ENCODE measurements at places on chromosomes 5 and 9.

GRCh38 chr9:522658-523057 is 308.0 kb downstream of the DOCK8 start:
- no peak for DNase-seq

DNA sequence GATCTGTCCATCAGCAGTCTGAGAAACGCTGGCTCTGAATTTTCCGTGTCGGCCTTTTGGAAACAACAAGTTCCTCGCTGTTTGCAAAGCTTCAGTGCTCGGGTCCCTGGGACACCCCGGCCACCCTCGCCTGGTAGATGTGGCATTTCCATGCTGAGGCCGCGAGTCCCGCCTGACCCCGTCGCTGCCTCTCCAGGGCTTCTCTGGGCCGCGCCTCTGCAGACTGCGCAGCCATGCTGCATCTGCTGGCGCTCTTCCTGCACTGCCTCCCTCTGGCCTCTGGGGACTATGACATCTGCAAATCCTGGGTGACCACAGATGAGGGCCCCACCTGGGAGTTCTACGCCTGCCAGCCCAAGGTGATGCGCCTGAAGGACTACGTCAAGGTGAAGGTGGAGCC is 4.7 kb downstream of the NTNG2 start:
- no peak for DNase-seq

DNA sequence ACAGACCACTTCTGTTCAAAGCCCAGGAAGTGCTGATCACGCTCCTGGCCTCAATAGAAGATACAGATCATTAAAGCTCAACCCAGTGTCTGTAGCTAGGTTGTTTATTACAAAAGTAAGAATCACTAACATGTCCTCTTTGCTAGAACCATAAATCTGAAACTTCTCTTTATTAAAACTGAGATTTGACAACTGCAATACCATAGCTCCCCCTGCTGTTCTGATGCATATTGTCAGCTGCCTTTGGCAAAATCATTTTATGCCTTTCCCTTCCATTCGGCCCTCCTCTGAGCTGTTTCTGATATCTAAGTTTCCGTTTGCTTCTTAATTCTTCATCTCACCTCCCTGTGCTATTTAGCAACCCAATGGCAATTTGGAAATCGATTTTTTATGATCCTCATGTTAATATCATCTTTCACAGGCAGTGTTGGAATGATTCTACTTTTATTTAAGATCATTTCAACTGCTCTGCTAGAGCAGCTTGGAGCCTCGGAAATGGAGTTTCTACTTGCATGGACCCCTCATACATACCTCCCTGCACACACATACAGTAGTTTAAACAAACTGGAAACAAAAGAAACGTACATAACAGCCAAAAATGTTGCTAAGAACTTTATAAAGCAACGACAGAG is 998.8 kb downstream of the MAT2B start:
- DNase-seq = no peak

DNA sequence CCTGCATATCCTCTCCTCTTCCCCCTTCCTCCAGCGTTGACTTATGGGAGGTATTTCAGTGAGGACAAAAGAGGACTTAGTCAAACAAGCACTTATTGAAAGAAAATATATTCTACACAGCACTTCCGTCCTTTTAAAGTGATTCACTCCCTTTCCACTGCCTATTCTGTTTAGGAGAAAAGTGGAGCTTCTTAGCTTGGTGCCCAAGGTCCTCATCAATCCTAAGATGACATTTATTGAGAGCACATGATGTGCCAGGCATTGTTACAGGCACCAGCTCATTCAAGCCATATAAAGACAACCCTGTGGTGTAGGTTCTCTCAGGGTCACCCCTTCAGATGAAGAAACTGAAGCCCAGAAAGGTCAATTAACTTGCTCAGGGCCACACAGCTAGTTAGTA is 95.9 kb downstream of the KCNIP1 start:
- DNase-seq = no peak

GRCh38 chr5:6713274-6714225 is at the start of gene TENT4A:
Gene TENT4A (plus strand): TSS chr5:6713432. CDS start chr5:6713984, 552 bp downstream.
- DNase-seq = peak; percentile 96

DNA sequence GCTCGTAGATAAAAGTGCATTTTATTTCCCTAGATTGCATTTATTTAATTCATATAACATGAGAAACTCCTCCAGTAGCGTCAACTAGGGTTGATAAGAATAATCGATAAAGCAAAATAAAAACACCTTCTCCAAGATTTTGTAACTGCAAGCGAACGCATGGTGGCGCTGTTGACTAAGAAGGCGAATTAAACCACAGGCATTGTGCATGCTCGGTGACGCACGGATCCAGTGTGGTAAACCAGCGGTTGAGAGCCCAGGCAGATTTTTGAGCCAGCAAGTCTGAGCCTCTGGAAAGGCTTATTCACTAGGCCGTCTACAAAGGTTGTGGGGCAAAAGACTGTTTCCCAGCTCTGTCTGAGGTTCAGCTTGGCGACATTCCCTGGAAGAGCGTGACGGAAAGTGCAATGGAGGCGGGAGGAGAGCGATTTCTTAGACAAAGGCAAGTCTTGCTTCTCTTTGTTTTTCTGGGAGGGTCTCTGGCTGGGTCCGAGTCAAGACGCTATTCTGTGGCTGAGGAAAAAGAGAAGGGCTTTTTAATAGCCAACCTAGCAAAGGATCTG is at the start of gene PCDHB3:
PCDHB3 (plus strand) TSS at position 231 of the 563 bp plus-strand sequence; CDS start at position 408, 177 bp downstream.
- no peak for DNase-seq

DNA sequence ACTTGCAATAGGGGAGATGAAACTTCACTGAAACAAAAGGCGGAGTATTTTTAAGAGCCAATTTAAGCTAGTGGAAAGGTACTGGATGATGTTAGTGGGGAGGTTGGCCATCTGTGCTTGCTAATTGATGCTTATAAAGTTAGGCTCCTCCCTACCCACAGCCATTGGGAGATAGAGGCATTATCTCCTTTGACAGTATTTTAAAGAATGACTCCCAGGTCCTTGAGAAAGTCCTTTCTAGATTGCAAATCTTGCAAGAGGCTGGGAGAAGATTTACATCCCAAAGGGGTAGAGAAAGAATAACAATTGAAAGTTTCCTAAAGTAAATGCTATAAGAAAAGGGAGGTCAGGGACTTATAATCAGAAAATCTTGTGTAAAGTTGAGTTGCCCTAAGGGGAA is 282.6 kb downstream of the BRINP1 start:
- no peak for DNase-seq

GRCh38 chr5:10699987-10700386 is 61.0 kb downstream of the DAP start:
- no peak for DNase-seq

DNA sequence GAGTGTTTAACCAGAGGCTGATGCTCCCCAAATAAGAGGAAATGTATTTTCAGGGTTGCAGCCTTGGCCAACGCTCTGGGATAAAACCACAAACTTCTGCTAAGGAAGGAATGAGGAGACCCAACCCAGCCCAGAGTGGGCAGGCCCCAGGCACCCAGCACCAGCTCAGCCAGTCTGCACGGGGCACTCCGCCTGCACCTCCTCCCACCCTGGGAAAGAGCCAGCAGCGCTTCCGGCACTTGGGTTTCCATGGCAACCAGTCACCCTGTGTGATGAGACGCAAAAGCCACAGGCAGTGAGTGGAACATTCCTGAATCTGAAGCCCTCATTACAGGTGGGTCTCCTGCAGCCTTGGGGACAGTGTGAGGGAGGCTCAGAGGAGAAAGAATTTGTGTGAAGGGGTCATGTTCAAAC is 85.2 kb upstream of the ZBTB43 start:
- no peak for DNase-seq

- no peak for DNase-seq
These were observed 136.6 kb upstream of the CD180 start for GRCh38 chr5:67333171-67333570.

GRCh38 chr9:34457266-34458012 is 931 bp downstream of the FAM219A start:
- no peak for DNase-seq

DNA sequence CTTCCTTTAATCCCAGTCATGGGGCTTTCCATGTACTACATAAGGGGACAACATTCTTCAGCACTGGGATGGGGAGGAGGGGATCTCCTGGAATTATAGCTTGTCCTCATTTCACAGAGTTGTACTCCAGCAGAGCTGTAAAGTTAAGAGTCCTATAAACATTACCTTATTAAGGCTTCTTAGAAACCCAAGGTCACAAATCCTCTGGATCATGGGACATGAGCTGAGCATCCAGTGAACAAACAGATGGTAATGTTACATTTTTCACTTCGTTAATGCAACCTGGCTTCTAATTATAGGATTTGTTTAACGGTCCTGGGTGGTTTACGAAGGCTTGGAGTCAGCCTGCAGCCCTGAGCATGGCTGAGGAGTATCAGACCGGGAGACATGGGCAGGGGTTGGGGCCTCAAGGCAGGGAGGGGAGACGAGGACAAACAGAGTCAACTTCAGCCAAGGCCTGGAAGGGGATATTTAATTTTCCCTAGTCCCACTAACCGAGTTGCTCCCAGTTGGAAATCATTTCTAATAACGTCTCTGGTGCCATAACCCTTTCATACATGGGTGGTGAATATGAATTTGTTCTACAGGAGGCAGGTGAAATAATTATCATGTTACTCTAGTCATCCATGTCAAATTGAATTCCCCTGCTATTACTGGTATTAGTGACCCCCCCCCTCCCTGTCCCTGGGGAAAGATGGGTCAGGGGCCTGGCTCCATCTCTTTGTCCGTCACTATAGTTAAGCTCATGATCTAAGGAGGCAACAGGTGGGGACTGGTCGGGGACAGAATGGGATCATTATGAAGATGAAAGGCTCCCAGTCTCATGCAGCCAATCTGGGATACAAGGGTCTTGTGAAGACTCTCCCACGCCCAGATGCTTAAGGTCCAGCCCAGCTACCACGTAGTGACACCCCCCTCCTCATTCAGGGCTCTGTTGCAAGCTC is 10.7 kb upstream of the IL17B start:
- no peak for DNase-seq

- DNase-seq = no peak
These were observed 124.4 kb downstream of the SSBP2 start for GRCh38 chr5:81626524-81626923.

- DNase-seq = no peak
These were observed 723.3 kb upstream of the GRAMD2B start for GRCh38 chr5:125699860-125700259.

GRCh38 chr9:119963798-119964372 is 594.6 kb upstream of the BRINP1 start:
- DNase-seq = no peak

DNA sequence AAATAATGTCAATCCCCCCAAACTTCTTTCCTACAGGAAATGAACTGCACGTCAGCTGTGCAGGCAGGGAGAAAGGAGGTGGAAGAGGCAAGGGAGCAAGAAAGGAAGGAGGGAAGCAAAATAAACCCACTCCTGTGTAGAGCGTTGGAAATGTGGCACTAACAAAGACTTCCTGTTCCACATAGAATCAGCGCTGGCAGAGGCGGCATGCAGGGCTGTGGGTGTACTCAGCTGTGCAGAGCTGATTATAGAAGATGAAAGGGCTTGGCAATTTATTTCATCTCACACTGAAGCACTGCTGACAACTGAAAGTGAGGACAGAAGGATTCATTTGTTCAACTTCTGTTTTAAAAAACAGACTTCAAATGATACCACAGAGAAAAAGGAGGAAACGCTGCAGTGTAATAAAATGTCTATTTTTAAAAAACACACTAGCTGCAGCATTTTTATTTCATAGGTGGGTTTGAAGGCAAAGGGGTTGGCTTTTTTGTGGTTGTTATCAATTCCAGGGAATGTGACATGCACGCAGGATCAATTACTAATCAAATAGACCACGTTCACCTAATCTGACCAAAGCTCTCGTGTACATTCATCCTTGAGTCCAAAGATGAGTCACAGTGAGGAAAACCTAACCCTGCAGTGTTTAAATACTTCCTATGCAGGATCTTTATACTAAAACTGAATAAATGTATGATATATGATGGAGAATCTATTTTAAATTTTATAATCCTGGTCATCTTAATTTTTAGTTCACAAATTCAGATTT is 583.5 kb downstream of the ZNF608 start:
- no peak for DNase-seq

GRCh38 chr5:151450605-151451004 is 3.2 kb downstream of the SLC36A1 start:
- no peak for DNase-seq

- no peak for DNase-seq
These were observed 367.7 kb downstream of the PRELID2 start for GRCh38 chr5:145467446-145467845.

- no peak for DNase-seq
These were observed 5.5 kb downstream of the FOXI1 start for GRCh38 chr5:170111088-170111785.

DNA sequence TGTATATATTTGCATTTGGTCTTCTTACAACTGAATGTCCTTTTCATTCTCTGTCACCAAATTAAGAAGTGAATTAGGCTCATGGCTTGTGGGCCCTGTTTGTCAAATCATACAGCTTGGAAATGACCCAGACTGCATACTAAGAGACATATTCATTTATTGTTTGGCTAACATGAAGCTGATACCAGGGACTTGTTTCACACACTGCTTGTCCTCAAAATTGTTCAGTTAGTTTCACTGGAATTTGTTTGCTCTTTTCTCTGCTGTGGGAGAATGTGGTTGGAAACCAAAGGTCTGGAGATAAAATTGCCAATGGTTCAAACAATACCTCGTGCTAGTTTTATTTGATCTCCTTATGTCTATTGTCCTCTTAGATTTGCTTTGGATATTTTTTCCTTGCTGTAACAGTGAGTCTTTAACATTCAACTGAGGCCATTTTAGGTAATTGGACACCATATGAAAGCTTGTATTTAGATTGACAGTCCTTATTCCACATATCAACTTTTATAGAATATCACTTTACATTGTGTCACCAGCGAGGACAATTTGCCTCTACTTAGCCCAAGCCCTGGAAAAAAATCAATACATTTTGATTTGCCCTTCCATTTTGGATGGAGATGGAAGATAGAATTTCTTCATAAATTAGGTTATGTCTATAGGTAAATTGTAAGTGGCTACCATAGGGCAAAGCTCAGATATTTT is 144.3 kb upstream of the MTAP start:
- no peak for DNase-seq

- DNase-seq = no peak
These were observed 3.2 kb upstream of the BAAT start for GRCh38 chr9:101387871-101388506.

- DNase-seq = no peak
These were observed 18.4 kb upstream of the EGFL7 start for GRCh38 chr9:136644343-136644592.

DNA sequence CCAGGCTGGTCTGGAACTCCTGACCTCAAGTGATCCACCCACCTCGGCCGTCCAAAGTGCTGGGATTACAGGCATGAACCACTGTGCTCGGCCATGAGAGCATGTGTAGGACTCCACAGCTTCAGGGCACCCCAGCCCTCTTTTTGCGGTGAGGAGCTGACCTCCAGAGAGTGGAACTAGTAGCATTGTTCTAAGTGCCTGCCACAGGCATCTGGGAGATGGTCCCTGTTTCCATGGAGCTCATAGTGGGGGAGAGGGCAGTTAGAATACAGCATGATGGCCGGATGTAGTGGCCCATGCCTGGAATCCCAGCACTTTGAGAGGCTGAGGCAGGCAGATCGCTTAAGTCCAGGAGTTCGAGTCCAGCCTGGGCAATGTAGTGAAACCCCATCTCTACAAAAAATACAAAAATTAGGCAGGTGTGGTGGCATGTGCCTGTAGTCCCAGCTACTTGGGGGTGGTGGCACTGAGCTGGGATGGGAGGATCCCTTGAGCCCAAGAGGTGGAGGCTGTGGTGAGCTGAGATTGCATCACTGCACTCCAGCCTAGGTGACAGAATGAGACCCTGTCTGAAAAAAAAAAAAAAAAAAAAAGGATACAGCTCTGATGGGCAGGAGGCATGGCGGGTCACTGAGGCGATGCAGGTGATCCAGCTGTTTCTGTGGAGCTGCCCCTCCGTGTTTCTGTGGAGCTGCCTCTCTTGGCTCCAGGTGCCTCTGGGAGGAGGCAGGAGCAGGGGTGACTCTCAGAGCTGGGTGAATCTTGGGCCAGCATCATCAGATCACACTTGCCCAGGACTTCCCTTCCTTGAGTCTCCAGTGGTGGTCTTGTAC is 4.2 kb downstream of the ASS1 start:
- no peak for DNase-seq

Data from stimulated activated CD4-positive, alpha-beta T cell treated with anti-CD3 and anti-CD28 coated beads, Interleukin-1b, Interleukin-23, amount 100 ng/mL, for 1 hour (primary cell).